Pericardium fibroblast (primary cell): ENCODE measurements at places on chromosomes 7 and 10. TPM values are rescaled to one million over a fixed set of nuclear protein-coding genes. Genes with fewer than 3 reads are reported as not detected.

The HOXA2 gene
- 6.4 TPM in 1 of 2 replicates, not detected in the other for total RNA-seq

The ERVW-1 gene
- total RNA-seq, result not detected in 2 replicates

The CLDN3 gene
- total RNA-seq, result not detected in 2 replicates

The ELOVL3 gene
- 0.68 and 1.2 TPM in 2 replicates for total RNA-seq

The NRCAM gene
- total RNA-seq, result 12.3 and 31.8 TPM in 2 replicates
